ENCODE measurements at places on chromosomes 7 and 10.

DNA sequence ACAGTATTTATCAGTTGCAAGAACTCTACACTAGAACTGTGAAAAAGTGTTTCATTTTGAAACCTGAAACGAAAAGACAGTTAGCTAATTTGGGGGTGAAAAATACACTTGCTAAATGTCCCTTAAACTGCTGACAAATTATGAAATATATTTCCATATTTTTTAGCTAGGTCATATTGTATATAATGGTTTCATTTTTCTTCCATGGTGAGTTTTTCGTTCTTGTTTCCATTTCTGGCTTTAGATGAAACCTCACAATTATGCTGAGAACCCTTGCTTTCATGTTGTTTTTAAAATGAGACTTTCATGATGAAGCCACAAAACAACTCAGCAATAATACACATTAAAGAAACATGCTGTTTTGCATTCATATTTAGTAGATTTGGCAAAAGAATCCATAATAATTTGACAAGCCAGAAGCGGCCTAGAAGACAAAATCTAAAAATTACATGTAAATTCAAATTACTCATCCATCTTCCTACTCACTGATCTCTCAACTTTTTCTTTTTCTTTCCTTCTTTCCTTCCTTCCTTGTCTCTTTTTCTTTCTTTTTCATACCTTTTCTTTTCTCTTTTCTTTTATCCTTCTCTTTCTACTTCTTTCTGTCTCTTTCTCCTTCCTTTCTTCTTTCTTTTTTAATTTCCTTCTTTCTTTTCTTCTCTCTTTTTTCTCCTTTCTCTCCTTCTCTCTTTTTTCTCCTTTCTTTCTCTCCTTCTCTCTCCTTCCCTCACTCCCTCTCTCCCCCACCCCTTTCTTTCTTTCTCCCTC, 46.5 kb upstream of the ITGB8 start:
- DNase-seq: no peak

- no peak for DNase-seq
Measured at GRCh38 chr10:60604342-60604741, 173.9 kb upstream of the CDK1 start.

DNA sequence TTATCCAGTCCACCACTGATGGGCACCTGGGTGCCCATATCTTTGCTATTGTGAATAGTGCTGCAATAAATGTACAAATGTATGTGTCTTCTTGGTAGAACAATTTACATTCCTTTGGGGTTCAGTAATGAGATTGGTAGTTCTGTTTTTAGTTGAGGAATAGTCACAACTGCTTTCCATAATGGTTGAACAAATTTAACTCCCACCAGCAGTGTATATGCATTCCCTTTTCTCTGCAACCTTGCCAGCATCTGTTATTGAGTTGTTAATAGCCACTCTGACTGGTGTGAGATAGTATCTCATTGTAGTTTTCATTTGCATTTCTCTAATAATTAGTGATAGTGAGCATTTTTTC, 27.8 kb downstream of the COA1 start:
- DNase-seq: no peak

DNA sequence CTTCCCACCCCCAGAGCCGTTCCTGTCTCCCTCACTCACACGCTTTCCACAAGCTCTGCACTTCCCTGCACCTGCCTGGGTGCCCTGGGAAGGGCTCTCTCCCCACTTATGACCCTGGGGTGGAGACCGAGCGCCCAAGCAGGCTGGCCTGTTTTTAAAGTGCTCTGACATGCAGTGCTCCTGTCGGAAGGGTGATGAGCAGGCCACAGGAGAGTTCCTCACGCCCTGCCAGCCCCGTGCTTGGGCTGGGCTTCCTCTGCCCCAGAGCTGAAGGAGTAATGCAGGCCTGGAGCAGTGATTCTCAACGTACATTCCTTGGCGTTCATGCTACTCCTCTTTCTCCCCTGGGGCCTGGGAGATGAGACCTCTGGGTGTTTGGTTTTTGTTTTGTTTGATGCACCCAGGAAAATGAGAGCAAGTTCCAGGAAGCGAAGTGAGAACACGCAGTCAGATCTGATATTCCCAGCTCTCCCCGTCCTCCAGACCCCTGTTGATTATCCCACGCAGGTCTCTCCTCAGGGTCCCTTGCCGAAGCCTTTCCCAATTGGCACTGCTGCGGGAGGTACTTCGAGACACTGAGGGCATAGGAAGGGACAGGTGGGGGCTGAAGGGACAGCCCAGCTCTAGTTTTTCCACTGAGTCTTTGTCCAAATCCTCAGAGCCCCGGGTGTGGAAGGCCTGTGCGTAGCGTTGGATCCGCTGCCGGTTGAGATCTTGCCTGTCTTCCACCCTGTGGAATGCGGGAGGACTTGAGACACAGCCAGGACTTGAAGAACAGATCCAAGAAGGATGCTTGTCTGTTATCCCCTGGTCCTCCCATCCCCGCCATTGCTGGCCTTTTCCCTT, 14.1 kb downstream of the TRPV6 start:
- DNase-seq: no peak

DNA sequence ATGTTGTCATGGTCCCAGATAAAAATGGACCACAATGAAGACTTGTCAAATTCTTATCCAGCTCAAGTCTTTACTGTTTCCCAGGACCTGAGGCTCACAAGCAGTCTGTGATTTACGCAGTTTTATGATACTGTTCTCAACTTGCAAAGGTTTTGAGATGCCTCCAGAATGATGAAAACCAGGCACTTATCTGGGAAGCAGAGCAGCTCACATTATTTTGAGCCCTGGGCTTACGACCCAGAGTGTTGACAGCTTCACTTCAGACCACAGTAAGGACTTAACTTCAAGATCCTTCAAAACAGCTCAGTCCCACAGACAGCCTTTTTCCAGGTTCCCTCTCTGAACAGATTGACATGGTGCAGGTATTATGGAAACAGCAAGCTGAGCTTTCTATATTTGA, 236.1 kb downstream of the RNLS start:
- no peak for DNase-seq

DNA sequence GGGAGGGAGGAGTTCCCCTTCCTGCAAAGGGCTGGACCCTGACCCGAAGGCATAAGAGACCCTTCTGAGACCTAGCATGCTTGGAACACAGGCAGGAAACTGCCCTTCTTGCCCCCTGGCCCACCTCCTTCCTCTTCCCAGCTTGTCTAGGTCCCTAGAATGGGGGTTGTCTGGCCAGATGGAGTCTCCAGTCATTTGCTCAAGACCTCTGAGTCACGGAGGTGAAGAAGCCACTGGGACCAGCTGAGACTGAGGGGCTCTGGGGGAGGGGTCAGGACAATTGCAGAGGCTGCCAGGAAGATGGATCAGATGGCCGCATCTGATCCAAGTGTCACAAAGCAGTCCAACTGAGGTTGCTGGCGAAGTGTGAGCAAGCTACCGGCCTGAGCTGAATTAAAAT, 46.2 kb downstream of the COL13A1 start:
- no peak for DNase-seq

All from activated T-cell treated with anti-CD3 and anti-CD28 coated beads for 4 hours (primary cell).